ENCODE measurements at places on chromosomes 13 and 19.

DNA sequence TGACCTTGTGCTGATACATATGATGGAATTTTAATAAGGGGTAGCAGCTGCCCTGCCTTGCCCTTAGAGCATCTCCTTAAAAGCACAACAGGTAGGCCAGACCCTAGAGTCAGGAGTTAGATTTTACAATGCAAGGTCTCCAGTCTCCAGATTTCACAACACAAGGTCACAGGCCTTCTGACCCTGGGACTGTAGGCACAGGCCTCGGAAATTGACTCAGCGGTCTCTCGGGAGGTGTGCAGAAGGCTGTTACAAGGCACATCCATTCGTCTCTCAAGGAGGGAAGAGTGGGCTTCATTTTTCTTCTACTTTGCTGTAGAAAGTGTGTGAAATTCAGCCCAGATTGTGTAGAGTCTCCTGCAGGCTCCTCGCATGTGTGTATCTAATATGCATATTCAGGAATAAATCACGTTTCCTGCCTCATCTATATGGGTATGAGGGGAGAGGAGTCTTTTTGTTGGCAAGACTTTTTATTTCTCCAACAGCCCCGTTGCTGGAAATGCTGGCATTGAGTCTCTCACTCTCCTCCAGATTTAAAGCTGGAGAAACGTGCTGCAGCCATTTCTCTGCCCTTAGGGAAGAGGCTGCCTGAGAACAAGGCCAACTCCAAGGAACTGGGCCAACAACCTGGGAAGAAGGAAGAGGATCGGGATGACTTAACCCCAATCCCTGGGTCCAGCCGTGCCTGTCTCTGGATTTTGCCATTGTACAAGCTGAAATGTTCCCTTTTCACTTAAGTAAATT, 24.5 kb downstream of the UQCRFS1 start:
- DNase-seq: no peak

DNA sequence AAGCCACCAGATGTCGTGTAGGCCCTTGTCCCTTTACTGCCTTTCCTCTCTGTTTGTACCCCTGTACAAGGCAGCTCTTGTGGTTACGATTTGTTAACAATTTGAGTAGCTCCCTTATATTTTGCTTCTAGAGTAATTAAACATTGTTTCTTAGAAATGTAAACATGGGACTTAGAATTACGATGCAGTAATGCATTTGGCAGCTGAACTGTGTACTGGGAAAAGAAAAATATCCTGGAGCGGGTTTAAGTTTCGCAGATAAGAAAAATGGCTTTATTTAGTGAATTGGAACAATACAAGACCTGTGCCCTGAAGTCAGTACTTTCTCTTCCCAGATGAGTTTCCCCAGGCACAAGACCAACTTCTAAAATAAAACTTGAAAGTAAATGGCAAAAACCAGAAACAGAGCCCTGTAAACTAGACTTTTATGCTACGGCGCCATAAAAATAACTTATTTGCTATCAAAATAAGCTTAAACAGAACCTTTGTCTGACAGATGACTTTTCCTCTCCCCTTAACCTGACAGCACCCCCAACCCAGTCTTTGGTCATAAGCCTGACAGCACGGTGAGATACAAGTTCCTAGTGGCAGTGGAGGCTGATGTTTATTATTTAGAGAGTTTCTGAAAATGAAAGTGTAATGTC, 63.0 kb downstream of the LRCH1 start:
- no peak for DNase-seq

DNA sequence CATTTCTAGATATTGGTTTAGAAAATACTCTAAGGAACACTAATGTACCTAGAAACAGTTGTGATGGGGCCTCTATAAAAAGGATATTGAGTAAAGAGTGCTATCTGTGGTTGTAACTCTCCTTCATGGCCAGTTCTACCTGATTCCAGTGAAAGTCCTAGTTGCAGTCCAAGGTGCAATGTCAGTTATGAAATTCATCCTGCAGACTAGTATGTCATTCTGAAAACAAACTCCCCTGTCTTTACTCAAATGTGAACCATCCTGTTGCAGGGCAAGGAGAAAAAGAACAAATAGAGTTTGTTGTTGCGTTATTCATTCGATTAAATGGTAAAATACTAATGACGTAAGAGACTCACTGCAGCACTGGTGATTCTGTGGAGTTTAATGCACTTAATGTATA, 18.3 kb upstream of the N4BP2L1 start:
- no peak for DNase-seq

DNA sequence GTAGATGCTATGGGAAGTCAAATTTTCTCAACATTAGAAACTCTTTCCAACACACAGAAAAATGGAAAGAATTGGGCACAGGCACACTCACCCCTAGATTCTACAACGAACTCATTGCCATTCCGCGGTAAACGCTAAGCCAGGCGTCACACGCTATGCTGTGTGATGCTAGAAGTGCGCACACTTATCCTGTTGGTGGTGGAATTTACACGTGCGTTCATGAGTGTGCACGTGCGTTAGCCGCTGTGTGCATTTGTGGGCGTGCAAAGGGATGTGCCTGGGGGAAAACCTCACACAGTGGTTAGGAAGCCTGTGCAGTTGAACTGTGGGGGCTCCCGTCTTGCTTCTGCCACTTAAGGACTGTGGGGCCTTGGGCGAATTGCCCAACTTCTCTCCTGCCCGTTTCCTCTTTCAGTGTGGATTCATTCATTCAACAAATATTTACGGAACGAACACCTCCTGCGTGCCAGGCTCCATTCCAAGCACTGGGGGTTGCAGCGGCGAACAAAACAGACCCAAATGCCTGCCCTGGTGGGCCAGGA, 7.7 kb downstream of the NFILZ start:
- DNase-seq: no peak

DNA sequence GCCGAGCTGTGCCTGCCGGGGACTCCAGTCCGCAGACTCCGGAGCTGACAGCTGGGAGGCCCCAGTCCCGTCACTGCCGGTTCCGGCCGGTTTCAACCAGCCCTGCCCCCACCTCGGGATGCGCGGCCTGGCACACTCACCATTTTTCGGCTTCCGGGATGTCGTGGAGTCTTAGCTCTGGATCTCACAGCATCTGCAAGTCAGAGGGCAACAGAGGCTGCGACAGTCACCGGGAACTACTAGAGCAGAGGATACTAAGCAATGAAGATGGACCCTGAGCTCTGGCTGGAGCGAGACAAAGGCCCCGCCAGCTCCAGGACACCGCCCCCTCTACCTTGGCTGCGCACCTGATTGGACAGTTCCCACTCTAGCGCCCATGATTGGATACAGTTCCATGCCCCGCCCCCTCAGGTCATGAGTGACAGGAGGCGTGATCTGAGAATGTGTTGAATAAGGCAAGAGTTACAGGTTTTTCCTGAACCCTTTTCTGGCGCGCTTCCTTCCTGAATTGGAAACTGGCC, at the start of gene ZNF682:
Gene ZNF682, minus strand, starts transcription at position 303 of the 521 bp plus-strand sequence. Its CDS starts 160 bp downstream, at position 143.
- peak; percentile 76 for DNase-seq

GRCh38 chr13:106651442-106651841, 83.5 kb upstream of the ARGLU1 start:
- DNase-seq: no peak

GRCh38 chr19:6225232-6225865, 54.4 kb downstream of the MLLT1 start:
- no peak for DNase-seq

- DNase-seq: no peak
These were observed 23.5 kb downstream of the AKT2 start for GRCh38 chr19:40261631-40262030.

- no peak for DNase-seq
These were observed 622 bp downstream of the RASA3 start for GRCh38 chr13:114131583-114132418.

- no peak for DNase-seq
These were observed 327.4 kb upstream of the ZNF507 start for GRCh38 chr19:32018014-32018413.

- DNase-seq: no peak
These were observed 638 bp downstream of the USPL1 start for GRCh38 chr13:30618186-30618929.

DNA sequence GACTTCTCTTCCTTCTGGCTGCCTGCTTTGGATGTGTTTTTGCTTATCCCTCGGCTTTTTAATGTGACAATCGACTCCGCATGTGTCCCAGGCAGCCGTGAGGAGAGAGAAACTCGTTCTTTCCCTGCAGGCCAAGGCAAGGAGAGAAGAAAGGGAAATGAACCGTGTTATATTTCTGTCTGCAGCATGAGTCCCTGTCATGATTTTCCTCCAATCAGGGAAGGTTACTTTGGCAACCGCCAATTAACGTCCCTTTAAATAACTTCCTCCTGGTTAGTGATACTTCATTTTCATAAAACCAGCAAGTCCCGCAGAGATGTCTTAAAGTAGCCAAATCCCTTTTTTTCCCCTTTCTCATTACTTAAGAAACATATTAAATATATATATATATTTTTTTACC, 42.6 kb downstream of the RFC3 start:
- DNase-seq: no peak

- DNase-seq: peak; percentile 57
These were observed 15.2 kb downstream of the UPF1 start for GRCh38 chr19:18846862-18847548.

- no peak for DNase-seq
These were observed 9.7 kb downstream of the PTBP1 start for GRCh38 chr19:806815-807421.

Measured in NCI-H510A treated with DMSO at 0.1 percent for 48 hours (cell line).